ENCODE measurements at places on chromosomes 3 and 15. TPM values are rescaled to one million over a fixed set of nuclear protein-coding genes. Genes with fewer than 3 reads are reported as not detected.

GRCh38 chr3:25690768-25691533, 26.2 kb upstream of the TOP2B start:
- DNase-seq, result no peak

- no peak for DNase-seq
Measured at GRCh38 chr3:49349348-49350114, 8.6 kb downstream of the GPX1 start.

- no peak for DNase-seq
Measured at GRCh38 chr3:115710799-115711198, 87.5 kb downstream of the GAP43 start.

COL7A1 gene
- polyA plus RNA-seq, result 23.2 TPM

SLC15A2 gene
- 2.1 TPM for polyA plus RNA-seq
